ENCODE measurements at places on chromosomes 4 and X.

DNA sequence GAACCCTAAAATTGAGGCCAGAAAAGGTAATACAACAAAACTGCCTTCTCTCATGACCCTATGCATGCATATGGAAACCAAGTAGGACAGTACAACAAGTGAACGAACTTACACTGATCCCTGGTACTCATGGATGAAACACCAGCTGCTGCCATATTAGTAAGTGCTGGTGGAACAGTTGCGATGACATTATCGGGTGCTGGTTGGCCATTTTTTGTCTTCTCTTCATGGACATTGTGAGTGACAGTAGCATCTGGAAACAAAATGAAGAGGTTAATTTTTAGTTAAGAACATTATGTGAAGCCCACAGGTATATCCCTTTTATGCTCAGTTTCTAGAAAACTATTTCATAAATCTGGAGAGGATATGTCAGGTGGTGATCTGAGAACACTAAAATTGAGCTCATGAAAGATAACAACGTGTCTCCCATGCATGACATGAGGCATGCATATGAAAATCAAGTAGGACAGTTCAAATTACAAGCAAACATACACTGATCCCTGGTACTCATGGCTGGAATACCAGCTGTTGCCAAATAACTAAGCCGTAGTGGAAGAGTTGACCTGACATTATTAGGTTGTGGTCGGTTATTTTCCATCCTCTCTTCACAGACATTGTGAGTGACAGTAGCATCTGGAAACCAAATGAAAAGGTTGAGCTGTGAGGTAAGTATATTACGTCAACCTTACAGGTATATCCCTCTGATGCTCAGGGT lies 74.2 kb upstream of the CT45A1 start:
- DNase-seq, result no peak

DNA sequence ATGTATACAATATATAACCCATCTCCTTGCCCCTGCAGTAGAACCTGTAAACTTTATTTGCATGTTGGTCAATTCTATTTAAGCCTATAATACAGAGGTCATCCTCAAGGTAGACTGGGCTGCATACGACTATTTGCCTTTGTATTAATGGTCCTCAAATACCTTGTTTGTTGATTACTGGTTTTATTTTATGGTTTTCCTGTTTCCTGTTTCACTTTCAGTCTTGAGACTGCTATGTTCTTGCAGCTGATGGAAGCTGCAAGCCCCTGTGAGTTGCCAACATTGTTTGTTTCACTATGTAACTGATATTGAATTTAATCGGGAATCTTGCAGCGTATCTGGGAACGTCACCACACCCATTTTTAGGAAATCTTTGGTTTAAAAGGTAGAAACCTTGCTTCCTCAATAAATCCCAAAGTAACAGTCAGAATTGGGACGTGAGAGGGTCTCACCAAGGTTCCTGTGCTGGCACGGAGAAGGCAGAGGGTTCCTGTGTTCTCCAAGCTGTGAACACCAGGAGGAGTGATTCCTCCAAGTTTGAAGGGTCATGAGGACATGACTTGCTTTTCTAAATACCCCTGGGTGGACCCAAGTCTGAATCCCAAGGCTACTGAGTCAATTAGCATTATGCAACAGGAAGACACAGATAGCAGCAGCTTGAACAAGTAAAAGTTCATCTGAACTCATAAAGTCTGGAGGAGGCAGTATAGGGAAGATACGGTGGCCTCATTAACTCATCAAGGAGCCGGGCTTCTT lies 110.6 kb upstream of the PNPLA4 start:
- DNase-seq, result no peak

GRCh38 chr4:111814961-111815360 lies 330.3 kb upstream of the FAM241A start:
- DNase-seq, result no peak

- DNase-seq, result no peak
Measured at GRCh38 chr4:24771241-24771640, 24.1 kb upstream of the SOD3 start.

GRCh38 chr4:102657206-102657605 lies 103.6 kb downstream of the MANBA start:
- no peak for DNase-seq

All from activated naive CD4-positive, alpha-beta T cell treated with anti-CD3 and anti-CD28 coated beads, Interleukin-2, amount 50 U/mL, for 16 hours (primary cell).